ENCODE measurements at places on chromosomes 7 and 10.
A peak's percentile ranks its signal among the peaks of the same experiment; 100 is the strongest.

GRCh38 chr10:132845780-132846595 is 60.0 kb upstream of the NKX6-2 start:
- DNase-seq, result peak; percentile 10

GRCh38 chr7:92297736-92298135 is 52.0 kb downstream of the ANKIB1 start:
- DNase-seq, result no peak

GRCh38 chr7:94621120-94621519 is 34.8 kb downstream of the SGCE start:
- no peak for DNase-seq

GRCh38 chr7:25216837-25217236 is 11.4 kb downstream of the NPVF start:
- no peak for DNase-seq

GRCh38 chr10:107966826-107967225 is 802.3 kb upstream of the SORCS1 start:
- no peak for DNase-seq

DNA sequence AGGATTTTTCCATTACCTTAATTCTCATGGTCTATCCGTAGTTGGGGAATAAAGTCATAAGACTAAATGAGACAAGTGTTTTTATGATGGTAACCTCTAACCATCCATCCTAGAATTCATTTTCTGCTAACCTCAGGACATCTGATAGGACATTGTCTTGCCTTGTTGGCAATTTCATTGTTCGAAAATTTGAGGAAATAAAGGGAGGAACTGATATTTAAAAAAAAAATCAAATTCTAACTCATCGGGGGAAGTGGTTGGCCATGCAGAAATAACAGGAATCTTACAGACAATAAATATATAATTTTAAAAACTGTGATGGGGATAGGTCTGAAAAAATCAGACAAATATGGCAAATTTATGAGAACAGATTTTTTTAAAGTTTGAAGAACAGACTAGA is 21.7 kb upstream of the RHOBTB1 start:
- DNase-seq, result no peak

GRCh38 chr7:28572321-28573058 is 160.2 kb downstream of the CREB5 start:
- no peak for DNase-seq

GRCh38 chr7:135233570-135233969 is at the start of gene STRA8:
Gene STRA8 (plus strand): TSS chr7:135233838. CDS start chr7:135240525, 6,687 bp downstream.
- no peak for DNase-seq

- peak; percentile 73 for DNase-seq
These were observed 132.1 kb downstream of the NRBF2 start for GRCh38 chr10:63265222-63265617.

- DNase-seq, result no peak
These were observed 16.9 kb downstream of the PTEN start for GRCh38 chr10:87880336-87880735.

GRCh38 chr7:154484406-154484805 is 432.2 kb downstream of the DPP6 start:
- no peak for DNase-seq

DNA sequence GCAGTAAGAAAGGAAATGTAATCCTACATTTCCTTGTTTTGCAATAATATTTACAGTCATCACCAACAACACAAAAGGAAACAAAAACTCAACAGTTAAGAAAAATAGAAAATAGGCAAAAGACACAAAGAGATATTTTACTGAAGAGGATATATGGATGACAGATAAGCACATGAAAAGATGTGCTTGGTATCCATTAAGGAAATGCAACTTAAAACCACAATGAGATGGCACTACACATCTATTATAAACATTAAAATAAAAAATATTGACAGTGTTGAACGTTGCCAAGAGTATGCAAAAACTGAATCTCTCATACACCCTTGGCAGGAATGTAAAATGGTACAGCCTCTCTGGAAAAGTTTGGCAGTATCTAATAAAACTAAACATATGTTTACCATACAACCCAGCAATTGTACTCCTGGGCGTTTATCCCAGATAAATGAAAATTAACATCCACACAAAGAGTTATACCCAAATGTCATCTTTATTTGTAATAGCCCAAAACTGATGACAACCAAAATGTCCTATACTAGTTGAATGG is 5.4 kb downstream of the CEP41 start:
- no peak for DNase-seq

GRCh38 chr7:85522070-85522469 is 335.2 kb upstream of the SEMA3D start:
- no peak for DNase-seq

GRCh38 chr7:149865437-149865836 is 8.3 kb upstream of the ATP6V0E2 start:
- no peak for DNase-seq

- DNase-seq, result no peak
These were observed 35.1 kb downstream of the PDIA4 start for GRCh38 chr7:148993193-148993592.

- no peak for DNase-seq
These were observed 944.1 kb downstream of the SORCS3 start for GRCh38 chr10:105585171-105585570.

DNA sequence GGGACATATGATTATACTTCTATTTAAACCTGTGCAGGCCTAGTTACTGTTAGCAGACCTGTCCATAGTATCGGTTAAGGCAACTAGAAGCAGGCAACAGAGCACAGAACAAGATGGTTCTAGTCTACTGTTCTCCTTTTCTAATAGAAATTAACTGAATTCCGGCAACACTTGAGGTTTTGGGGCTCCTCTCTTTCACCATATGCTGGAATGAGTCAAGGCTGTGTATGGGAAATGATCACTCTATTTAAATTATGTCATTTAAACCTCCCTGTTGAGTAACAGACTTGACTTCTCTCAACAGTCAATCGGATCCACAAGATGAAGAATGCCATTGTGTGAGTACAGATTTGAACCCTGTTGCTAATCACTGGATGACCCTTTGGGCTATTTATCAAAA is 6.2 kb upstream of the OTUD1 start:
- DNase-seq, result no peak

- DNase-seq, result no peak
These were observed 13.5 kb downstream of the ECHDC3 start for GRCh38 chr10:11755512-11756263.

- no peak for DNase-seq
These were observed 529.5 kb upstream of the PCDH15 start for GRCh38 chr10:55330486-55330885.

GRCh38 chr7:51237446-51238133 is 79.0 kb downstream of the COBL start:
- no peak for DNase-seq

DNA sequence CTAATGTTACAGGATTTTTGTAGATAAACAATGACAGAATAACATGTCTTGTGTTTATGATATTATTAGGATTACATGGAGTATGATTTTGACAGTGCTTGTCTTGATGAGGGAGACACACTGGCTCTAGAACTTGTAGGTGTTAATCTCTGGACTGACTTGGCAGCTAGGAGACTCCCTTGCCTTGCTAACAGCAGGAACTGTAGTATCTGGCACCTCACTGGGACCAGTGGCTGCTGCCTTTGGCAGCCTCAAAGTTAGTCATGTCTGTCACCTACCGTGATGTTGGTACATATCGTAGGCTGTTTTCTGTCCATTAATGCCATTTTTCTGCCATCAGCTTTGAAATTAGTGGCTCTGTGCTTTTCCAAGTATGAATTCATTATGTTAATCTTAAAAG is 261.5 kb downstream of the CDK14 start:
- no peak for DNase-seq

GRCh38 chr10:132138596-132138995 is 48.2 kb upstream of the DPYSL4 start:
- no peak for DNase-seq

- DNase-seq, result no peak
These were observed 5.8 kb downstream of the CFAP69 start for GRCh38 chr7:90250601-90251303.

DNA sequence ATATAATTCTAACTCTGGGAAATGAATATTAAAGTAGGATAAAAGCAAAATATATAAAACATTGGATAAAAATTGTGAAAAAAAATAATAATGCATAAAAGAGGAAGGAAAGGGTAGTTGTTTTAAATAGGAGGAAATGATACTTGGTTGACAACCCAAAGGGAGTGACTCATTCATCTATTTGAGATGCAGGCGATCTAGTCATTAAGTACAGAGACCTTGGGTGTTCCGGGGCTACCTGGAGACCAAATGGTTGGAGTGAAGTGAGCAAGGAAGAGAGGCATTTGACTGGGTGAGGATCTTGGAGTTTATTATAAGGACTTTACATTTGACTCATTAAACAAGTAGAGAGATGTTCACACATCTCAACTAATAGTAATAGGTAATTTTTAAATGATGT is 111.0 kb downstream of the LRRTM3 start:
- no peak for DNase-seq

DNA sequence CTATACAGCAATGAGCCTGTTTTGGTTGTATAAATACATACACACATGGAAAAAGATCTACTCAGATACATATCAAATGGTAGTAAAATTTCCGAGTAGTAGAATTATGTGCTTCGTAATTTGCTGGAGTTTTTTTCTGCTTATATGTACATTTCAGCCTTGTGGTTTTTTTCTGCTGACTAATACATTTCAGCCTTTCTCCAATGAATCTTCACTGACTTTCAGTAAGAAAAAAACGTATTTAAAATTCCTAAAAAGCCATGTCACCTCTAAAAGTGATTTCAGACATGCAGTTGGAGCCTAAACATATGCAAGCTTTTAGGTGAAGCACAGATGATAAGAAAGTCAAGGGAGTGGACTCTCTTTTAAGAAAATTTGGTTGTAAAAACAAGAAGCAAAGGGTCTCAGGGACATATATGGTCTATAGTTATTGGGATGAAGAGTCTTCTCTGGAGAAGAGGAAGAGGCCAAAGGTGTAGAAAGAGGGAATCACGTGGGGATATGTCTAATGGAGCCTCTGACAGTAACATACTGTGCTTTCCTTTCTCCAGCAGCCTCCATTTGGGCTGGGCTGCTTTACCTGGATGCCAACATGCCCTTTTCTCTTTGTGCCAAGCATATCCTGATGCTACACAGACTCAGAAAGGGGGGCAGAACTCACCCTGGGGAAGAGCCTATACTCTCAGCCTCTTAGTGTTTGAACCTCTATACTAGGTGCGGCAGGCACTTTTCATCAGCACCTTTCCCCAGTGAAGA is 2.4 kb downstream of the AMPH start:
- no peak for DNase-seq

- DNase-seq, result no peak
These were observed 56.8 kb upstream of the TMEM229A start for GRCh38 chr7:124089621-124090020.

DNA sequence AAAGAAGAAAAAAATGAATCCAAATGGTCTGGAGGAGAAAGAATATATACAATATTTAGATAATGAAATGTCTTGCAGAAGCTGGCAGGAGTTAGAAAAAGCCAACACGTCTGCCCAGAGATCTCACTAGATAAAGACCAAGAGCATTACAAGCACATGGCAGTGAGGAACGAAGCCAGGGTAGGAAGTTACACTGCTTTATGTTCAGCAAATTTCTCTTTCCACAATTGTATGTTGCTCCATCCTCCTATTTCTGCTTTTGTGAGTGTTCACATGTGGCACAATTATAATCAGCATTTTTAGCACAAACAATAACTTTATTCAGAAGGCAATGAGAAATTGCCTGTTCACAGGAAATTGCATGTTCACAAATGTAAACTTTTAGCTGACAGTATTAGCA is 53.7 kb downstream of the LRRC17 start:
- no peak for DNase-seq

DNA sequence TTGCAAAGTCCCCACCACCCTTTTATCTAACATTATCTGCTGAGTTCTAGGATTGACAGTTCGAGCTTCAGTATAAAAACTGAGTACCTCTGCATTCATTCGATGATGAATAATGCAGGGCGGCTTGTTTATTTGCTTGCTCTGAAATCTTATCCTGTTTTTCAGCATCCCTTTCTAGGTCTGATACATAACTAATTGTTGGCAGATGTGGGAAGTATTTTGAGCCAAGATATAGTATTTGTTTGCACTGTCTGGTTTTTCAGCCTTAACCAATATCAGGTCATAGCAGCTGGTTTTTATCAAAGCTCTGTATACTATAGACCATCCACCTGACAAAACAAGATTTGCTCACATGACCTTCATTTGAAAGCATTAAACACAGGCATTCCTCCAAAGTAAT is 161.4 kb downstream of the TFEC start:
- no peak for DNase-seq

- peak; percentile 56 for DNase-seq
These were observed 33.2 kb upstream of the MKRN1 start for GRCh38 chr7:140512317-140513000.

DNA sequence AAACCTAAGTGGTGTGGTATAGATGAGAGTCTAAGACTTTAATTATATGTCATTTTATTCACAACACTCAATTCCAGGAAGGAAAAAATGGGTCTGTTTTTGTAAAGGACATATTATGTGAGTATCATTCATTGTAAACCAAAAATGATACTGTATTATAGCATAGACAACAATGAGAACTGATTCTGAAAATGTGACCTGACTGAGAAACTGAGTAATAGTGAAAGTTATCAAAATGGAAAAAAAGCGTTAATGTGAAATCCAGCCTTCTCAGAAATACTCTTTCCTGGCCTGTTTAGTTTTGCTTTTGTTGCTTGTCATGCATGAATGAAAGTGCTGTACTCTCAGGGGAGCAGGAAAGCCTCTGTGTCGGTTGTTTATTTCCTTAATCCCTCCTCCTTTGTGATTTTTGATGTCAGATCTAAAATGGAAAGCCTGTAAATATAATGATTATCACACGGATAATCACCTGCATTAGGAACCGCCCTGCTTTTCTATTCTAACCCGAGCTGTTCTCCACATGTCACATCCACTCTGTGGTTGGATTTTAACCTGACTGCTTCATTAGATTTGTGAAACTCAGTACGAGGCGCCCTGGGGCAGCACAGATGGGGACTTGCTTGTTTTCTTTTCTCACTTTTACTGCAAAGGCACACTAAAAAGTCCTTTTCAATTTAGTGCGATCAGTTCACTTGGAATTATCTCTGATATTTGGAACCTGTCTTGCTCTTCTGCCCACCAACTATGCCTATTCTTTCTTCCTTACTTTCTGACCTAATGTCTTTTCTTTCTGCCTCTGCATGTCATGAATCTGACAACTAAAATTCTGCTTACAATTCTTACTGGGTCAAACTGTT is 240.9 kb upstream of the KAT6B start:
- no peak for DNase-seq

- DNase-seq, result no peak
These were observed 632.6 kb downstream of the KCNMA1 start for GRCh38 chr10:77004917-77005564.

GRCh38 chr10:94678475-94678874 is 5.1 kb upstream of the CYP2C18 start:
- DNase-seq, result no peak
